ENCODE measurements at places on chromosomes 1 and 21.
A peak's percentile ranks its signal among the peaks of the same experiment; 100 is the strongest.

GRCh38 chr1:84083307-84083706 is 60.8 kb upstream of the PRKACB start:
- DNase-seq: peak; percentile 23

- no peak for DNase-seq
Observed at GRCh38 chr1:111372336-111372965, 55.1 kb downstream of the OVGP1 start.

DNA sequence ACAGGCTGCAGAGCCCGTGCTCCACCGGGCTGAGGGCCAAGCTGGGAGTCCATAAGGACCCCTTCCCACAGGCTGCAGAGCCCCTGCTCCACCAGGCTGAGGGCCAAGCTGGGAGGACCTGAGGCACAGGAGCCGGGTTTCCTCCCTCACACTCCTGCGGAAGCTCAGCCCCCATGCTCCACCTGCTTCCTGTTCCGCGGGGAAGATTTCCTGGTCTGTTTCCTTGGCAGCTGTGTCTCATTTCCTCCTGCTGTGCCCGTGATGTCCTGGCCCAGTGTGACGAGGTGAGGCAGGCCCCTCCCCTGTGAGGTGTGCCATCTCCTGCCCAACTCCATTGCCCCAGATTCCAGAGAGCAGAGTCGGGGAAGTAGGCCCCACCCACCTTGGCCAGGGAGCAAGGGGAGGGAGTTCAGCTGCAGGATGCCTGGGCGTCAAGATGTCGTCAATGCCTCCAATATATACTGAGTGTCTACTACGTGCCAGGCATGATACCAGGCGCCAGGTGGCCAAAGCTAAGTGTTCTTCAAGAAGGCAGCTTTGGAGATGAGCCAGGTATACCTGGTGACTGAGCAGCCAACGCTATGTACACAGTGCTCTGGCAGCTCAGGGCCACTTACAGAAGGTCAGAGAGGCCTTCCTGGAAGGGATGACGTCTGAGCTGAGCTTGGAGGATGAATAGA is 58.8 kb downstream of the NAV1 start:
- DNase-seq: no peak

- DNase-seq: no peak
Observed at GRCh38 chr1:35650416-35650815, 9.1 kb upstream of the PSMB2 start.

- DNase-seq: peak; percentile 26
Observed at GRCh38 chr1:211551638-211552460, 27.1 kb downstream of the SLC30A1 start.

GRCh38 chr1:192225703-192226102 is 67.4 kb downstream of the RGS18 start:
- peak; percentile 69 for DNase-seq

DNA sequence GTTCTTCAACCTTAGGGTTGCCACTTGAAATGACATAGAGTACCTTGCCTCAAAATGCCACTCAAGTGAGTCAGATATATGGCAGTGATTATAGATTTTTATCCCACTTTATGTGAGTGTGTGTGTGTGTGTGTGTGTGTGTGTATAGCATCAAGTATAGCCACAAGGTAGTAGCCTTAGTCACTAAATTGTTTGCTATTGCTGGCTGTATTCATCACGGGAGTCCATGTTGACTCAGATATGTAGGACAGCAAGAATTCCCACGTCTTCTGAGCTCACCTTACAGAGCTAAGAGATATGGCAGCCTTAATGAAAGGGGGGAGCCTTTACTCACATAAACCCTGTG is 9.3 kb downstream of the ETS2 start:
- DNase-seq: peak; percentile 65
